ENCODE measurements at places on chromosomes 2 and 18.

DNA sequence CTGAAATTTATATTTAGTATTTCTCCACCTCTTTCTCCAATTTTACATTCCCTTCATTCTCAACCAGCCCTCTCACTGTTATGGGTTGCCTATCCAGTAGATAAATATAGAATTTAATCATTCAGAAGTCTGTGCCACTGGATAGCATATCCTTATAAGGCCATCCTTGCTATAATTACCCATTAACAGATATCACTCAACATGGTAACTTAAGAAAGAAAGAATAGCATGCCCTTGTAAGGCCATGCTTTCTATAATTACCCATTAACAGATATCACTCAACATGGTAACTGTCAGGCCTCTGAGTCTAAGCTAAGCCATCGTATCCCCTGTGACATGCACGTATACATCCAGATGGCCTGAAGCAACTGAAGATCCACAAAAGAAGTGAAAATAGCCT, 1137.4 kb upstream of the FAM98A start:
- DNase-seq: no peak

- no peak for DNase-seq
Observed at GRCh38 chr2:192700934-192701333, 506.2 kb upstream of the TMEFF2 start.

DNA sequence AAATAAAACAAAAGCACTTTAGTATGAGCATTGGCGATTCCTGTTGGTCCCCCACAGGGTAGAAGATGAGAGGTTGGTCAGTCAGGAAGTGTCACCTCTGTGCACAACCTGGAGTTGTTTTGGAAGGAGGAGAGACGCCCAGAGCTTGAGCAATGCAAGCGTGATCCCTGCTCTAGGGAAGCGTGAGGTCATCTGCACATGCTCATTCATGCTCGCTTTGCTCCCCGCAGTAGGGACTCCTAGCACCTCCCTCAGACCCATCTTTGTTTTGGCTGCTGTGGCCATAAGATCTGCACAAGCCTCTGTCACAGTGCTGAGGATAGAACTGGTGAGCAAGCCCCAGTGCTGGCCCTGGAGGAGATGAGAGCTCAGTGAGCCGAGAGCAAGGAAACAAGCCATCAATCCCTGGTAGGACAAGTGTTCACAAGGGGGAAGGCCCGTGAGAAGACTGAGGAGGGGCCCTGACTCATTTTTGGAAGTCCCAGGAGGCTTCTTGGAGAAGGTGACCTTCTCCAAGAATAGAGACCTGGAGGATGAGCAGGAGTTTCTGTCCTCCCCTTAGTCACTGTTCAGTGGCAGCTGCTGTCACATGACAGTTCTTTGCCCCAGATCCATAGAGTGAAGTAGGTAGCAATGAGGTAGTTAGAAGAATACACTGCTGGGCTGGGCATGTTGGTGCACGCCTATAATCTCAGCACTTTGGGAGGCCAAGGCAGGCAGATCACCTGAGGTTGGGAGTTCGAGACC, 13.3 kb upstream of the ATP8B1 start:
- DNase-seq: no peak

DNA sequence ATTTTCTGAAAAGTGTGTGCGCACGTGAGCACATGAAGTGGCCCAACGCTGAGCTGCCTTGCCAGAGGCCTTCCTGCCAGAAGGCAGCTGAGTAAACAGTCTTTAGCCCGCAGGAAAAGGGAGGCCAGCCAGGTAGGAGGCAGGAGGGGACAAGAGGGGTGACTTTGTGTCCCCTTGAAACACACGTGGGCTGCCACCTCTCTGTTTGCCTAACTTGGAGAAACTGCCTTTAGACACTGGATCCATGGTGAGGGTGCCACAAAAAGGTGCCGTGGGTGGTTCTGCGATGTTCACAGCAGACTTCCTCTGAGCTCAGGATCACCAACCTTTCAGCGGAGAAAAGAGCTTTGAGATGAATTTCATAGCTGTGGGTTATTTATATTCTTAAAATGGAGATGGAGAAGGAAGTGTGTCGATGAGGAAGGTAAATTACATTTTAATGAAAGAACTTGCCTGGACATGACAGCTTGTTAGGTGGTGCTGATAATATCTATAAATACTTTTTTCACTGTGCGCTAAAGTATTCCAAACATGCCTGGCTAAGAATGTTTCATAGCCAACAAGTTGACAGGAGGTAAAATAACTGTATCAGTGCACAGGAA, 36.6 kb upstream of the ASB1 start:
- DNase-seq: no peak

DNA sequence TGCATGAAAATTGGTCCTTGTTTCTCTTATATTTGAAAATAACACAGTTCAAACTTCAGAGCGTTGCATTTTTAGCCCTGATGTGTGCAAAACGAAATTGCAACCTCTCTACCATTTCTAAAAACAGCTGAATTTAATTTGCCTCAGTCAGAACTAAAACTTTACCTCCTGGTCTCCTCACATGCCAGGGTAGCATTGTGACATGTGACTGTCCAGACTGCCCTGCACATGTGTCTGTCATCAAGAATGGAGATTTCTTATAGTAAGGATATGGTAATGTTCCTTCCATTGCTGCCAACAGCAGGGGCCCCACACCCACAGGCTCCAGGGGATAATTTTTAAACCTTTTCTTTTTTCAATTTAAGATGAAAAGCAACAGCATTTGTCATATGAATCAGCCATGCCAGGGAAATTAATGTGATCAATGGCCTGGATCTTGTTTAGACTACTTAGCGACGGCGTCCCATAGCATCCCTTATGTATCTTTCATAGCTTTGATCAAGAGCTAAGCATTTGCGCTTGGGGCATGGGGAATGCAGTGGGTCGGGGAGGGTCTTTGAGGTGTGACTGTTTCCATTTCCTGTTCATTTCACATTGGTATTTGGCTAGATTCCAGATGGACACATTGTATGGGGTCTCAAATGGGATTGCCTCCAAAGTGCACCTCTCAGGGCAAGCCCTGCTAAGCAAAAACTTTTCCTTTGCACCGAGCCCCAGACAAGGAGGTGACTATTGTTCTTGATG, 92.4 kb upstream of the RASGRP3 start:
- DNase-seq: no peak

- no peak for DNase-seq
Observed at GRCh38 chr18:77055429-77056300, 76.9 kb downstream of the MBP start.

DNA sequence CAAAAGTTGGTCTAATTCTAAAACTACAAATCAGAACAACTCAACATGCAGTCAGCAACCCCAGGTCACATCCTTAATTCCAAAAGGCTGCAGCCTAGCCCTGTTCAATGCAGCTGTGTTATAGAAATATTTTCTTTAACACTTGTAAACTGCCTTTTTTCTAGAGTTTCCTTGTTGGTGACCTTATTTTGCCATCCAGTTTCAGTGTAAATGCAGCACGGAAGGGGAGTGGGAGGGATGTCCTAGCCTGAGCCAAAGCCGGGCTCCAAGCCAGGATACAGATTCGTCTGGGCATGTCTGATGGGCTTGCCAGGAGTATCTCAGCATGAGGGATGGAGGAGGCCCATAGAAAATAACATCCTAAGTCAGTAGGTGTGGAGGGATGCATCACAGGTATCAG, 17.7 kb upstream of the SP3 start:
- DNase-seq: no peak

DNA sequence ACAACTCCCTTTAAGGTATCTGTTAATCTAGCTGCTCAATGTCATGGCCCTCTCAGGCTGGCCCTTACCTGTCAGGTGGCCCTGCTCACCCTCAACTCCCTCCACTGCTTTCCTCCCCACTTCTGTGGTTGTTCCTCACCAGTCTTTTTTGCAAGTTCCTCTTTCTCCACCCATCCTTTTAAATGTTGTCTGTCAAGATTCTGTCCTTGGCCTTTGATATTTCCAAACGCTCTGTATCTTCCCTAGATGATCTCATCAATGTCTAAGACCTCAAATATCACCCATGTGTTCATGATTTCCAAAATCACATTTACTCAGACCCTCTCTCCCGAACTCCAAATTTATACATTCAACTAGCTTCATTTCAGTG, 3.5 kb downstream of the PTPN2 start:
- DNase-seq: no peak

- DNase-seq: no peak
Observed at GRCh38 chr2:149364839-149365238, 34.5 kb downstream of the LYPD6 start.

DNA sequence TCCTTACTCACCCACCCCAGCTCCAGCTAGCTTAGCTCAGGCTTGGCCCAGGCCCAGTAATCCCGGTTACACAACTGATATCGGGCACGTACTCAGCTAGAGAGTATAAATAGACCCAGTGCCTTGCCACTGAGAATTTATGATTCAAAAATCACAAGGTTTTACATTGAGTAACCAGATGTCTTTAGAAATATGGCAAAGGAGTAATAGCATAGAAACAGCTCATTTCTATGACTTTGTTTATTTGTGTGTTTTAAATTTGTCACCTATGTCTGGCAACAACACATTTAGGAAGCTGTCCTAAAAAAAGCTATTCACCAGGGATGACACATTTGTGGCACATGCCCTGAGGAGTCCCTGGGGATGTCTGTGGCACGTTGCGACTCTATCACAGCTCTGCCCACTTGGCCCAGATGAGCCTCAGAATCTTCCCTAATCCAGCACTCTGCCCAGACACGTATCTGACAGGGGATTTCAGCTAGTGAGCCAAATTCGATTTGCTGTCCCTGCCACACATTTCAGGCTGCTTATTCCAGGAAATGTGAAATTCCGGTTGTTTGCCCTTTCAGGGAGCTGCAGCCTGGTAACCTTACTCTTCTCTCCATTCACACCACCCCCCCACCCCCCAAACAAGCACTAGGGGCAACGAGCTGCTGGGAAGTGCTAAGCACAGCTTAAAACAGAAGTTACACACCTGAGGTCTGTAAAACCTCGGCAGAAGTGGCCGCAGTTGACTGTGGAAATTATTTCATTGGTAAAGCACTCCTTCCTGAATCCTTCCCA, 85.4 kb upstream of the ZCCHC2 start:
- no peak for DNase-seq

GRCh38 chr18:44885507-44885906, 204.8 kb downstream of the SETBP1 start:
- DNase-seq: no peak

- no peak for DNase-seq
Observed at GRCh38 chr2:44135296-44135695, 33.4 kb upstream of the PPM1B start.

DNA sequence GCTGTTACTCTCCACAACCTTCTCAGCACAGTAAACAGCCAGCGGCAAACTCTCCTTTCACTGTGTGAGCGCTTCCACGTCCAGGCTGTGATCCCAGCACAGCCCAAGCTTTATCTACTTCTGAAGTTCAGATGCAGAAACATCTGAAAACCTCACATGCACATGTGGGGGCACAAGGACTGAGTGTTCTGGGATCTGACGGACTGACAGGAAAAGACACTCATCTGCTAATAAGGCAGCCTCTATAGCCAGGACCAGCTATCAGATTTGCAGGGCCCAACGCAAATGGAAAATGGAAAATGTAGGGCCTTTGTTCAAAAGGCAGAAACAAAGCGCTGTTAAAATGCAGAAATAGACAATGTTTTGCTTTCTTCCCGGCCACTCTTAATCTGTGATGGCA, 133.8 kb upstream of the ARHGAP28 start:
- no peak for DNase-seq

DNA sequence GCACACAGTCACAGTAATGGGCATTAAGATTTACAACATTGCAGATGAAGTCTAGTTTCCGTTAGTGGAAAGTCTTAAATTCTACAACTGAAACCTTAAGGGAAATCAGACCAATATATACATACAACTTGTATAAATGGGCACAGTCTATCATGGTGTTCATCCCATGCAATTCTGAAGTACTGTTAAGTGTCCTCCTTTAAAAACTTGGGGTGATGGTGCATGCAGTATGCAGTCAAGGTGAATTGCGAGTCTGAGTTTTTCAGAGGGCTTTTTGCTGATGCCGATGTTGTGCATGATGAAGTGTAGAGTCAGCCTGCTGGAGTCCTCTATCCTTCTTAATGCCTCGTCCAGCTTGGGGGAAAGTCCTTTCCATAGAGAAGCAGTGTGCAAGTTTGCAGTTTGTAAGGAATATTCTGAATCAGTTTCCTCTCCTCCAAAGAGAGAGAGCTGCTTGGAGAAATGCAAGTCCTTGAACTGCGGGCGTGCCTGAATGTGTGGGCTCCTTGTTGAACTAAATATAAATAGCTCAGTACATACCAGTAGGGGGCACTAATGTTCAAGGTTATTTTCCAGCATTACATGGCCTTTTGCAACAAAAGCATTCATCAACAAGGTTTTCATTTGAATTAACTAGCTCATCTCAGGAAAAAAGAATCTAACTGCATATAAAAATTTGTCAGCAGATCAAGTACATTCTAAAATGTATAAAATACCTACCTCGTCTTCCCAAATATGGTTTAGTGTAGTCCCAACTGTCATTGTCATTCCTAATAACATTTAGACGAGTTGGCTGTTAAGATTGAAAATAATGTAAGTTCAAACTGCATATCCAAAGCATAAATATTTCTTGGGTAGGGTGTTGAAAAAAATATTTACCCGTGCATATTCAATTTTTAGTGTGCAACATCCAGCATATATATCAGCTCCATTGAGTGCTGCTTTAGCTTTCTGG, 21.3 kb downstream of the HNRNPLL start:
- no peak for DNase-seq

GRCh38 chr2:108918941-108919341, 70.1 kb downstream of the EDAR start:
- DNase-seq: no peak

- no peak for DNase-seq
Observed at GRCh38 chr2:95325026-95325425, 27.9 kb downstream of the KCNIP3 start.

- DNase-seq: no peak
Observed at GRCh38 chr2:42812899-42813479, 20.6 kb upstream of the HAAO start.

GRCh38 chr18:47701134-47701533, 229.3 kb downstream of the SMAD2 start:
- no peak for DNase-seq

DNA sequence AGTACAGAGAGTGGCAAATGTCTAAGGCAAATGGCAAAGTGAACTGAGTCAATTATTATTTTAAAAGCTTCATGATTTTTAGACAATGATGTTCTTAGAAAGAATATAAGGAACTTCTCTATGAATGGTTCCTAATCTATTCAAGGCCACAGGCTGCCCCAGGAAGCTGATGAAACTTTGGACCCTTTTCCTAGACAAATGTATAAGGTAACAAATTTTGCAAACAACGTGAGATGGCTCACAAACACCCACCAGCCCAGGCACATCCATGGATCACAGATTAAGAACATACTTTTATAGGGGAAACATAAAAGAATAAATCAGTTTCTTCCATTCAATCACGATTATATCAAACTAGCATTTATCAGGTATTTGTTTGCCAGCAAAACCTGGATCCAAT, 659.0 kb downstream of the IRS1 start:
- no peak for DNase-seq

DNA sequence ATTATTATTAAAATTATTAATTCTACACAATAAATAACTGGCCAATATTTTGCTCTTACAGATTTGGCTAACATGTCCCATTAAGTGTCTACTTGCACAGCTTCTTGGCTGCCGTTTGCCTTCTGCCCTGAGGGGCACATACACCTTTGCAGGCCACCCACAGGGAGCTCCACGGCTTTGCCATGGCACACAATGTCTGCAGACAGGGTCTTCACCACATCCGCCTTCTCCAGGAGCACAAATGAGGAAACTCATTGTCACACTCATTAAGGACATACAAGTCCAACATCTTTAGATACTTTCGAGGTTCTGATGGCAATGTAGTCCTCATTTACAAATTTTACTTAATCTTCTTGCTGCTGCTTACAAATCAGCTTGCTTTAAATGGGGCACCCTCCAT, 45.6 kb downstream of the LONRF2 start:
- no peak for DNase-seq

All from stimulated activated CD4-positive, alpha-beta T cell treated with anti-CD3 and anti-CD28 coated beads, Interleukin-12 subunit alpha, Interleukin-12 subunit beta, amount 100 ng/mL, for 24 hours (primary cell).